ENCODE measurements at places on chromosomes 1 and 21.
A peak's percentile ranks its signal among the peaks of the same experiment; 100 is the strongest.

GRCh38 chr1:200483491-200484143, 73.8 kb upstream of the ZNF281 start:
- no peak for DNase-seq

- no peak for DNase-seq
Observed at GRCh38 chr1:234458352-234459017, 20.5 kb downstream of the TARBP1 start.

DNA sequence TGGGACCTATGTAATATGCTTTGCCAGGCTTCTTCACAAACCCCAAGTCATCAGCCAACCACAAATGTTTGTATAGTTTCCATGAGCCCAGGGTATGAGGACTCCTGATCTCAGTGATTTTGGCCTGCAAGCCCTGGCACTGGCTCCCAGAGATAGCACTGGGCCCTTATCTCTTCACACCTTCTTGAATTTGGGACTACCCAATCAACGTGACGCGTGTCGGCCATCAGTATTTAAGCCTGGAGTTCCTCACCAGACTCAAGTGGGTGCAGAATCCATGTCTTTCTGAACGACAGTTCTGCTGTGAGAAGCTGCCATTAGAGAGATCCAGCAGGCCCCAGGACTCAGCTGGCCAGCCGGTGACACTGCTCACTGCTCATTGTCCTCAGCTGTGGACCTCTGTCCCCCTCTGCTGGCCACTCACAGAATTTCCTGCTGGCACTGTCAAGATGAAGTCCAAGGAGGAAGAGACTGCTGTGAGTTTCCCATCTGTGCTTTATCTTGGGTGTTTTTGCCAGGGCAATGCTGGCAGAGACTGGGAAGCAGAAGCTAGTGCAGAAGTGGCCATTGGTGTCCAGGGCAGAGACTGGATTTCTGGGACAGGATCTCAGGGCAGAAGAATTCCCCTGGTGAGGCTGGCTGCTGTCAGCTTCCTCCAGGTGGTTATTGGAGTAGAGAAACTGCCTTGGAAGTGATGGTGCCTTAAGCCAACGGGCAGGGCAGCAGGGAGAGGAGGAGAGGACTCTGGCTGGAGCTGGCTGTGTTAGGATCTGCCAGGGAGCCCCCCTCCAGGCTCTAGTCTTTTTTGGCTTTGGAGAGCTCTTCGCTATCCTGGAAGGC, 28.4 kb downstream of the TMCC2 start:
- peak; percentile 90 for DNase-seq

- no peak for DNase-seq
Observed at GRCh38 chr1:211896958-211897357, 66.4 kb upstream of the LPGAT1 start.

GRCh38 chr1:10701145-10701544, 95.3 kb downstream of the CASZ1 start:
- DNase-seq = no peak

DNA sequence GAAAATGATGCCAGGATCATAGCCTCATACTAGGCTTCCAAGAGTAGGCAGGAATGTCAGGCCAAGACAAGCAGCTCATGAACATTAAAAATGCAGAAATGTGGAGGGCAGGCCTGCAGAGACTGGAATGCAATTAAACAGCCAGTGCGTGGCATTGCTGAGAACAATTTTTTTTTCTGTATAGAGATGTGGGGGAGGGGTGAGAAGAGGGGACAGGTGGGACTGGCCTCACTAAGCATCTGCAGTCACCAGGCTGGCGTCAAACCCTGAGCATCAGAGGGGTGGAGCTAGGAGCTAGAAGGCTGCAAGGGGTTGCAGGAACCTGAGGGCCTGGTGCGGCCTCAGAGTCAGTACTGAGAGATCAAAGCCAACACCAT, 114.1 kb downstream of the TNR start:
- no peak for DNase-seq

DNA sequence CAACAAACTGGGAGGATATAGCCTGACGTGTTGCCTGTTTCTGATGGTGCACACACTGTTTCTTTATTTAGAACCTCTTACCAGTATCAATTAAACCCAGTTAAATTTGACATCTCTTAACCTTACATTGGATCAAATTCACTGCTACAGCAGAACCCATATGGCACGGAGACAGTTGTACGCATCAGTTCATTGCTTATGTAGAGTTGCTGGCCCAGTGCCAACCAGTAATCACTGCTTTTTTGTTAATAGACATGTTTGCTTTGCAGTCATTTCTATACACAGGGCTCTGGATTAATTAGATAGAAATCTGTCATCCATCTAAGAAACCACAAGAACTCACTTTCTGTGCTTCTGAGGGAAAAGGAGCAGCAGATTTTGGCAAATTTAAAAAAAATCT, 154.0 kb downstream of the RWDD3 start:
- DNase-seq = no peak

- DNase-seq = no peak
Observed at GRCh38 chr1:223716302-223716862, 4.0 kb downstream of the CAPN2 start.

Measured in left ventricle myocardium inferior (tissue), 1 donor.